Small intestine (tissue), 16 donors: ENCODE measurements at places on chromosomes 7 and 10. TPM values are rescaled to one million over a fixed set of nuclear protein-coding genes. Genes with fewer than 3 reads are reported as not detected.

- peak; percentile 7 for DNase-seq
- no peaks in the 10 kb centered on the region for H3K4me1 ChIP-seq
- H3K36me3 ChIP-seq, result no peaks in the 10 kb centered on the region
- no peak overlapping the region for H3K27ac ChIP-seq
Observed at GRCh38 chr10:58435297-58435985, 50.2 kb downstream of the TFAM start.

- no peaks in the 10 kb centered on the region for H3K27me3 ChIP-seq
- no peak overlapping the region for H3K4me3 ChIP-seq
- no peak for DNase-seq
Observed at GRCh38 chr7:131051304-131051703, 276.4 kb upstream of the MKLN1 start.

AS3MT gene
- polyA plus RNA-seq, result 1.6 TPM

DNA sequence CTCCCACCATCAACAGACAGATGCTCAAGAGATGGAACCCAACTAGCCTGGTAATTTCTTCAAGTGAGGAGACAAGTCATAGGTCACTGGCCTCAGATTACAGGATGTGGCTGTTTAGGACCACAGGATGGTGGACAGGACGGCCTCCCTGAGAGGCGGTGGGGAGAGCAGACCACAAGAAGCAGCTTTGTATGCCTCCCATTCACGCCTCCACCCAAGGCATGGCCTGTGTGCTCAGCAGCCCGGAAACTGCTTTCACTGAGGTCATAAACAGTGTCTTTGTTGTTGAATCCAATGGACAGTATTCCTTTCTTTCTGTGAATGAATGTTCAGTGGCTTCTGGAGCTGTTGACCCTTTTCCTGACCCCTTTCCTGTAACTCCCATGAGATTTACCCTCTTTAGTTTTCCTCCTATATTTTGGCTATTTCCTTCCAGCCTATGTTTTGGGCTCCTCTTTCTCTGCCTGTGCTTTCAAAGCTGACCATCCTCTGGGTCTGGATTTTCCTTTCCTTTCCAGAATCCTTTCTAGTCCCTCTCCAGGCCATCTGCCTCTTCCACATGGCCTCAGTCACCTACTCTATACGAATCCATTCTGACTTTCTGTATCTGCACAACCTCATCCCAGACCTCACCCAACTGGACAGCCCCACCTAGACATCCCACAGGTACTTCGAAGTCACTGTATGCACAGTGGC lies 32.4 kb upstream of the INPP5F start:
- no peaks in the 10 kb centered on the region for H3K27me3 ChIP-seq
- H3K4me3 ChIP-seq, result no peak overlapping the region
- DNase-seq, result peak; percentile 11
- H3K4me1 ChIP-seq, result no peaks in the 10 kb centered on the region

DNA sequence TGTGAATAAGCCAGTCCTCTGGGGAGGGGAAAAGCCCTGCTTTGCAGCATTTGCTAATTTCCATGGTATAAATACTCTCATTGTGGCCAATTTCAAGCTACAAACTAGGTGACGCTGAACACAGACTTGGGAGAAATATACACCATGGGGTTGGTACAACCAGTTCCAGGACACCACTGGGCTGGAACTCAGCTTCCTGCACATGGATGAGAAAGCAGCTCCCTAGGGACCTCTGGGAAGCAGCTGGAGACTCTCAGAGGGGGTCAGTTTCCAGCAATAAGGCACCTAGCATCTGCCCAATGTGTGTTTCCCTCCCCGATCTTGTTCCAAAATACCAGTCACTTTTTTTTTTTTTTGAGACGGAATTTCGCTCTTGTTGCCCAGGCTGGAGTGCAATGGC lies 56.8 kb upstream of the WDR11 start:
- H3K4me3 ChIP-seq, result no peak overlapping the region
- H3K36me3 ChIP-seq, result no peaks in the 10 kb centered on the region
- H3K27ac ChIP-seq, result no peak overlapping the region
- no peaks in the 10 kb centered on the region for H3K4me1 ChIP-seq
- DNase-seq, result no peak

DNA sequence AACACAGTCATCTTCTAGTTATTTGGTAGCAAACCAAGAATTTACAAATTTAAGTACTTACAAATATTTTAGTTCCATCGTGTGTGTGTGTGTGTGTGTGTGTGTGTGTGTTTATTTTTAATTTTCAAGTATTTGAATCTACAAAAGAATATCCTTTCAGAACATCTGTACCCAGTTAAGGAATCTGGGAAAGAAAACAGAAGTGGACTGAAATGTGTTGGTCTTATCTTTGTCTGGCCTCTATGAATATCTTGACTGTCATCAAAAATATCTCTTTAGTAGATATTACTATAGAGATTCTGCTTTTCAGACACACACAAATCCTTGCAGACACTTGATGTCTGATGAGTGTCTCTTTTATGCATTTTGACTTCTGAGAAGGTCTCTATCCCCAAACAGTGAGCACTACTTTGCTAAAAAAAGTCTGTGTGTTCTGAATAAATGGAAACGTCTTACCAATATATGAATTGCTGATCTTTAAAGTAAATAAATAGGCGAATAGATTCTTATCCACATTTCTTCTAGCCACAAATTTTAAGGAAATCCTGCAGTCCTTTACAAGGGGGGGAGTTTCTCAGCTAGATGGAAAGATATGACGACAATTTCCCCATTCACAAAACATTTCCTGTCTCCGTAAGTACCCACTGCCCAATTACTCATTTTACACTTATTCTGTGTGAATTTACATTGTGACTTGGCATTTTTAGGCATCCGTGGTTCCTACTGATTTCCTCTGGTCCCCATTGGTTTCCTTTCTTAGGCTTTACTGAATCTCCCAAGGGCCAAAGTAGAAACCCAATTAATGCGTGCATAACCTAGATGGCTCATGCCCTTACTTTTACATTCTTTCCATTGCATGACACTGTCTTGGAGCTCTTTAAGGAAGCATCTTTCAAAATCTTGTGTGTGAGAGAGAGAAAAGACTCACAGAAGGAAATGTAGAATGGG lies 36.0 kb downstream of the NRCAM start:
- DNase-seq, result no peak
- no peak overlapping the region for H3K27ac ChIP-seq
- H3K36me3 ChIP-seq, result no peaks in the 10 kb centered on the region
- H3K27me3 ChIP-seq, result no peaks in the 10 kb centered on the region
- no peaks in the 10 kb centered on the region for H3K4me1 ChIP-seq
- H3K4me3 ChIP-seq, result no peak overlapping the region

- no peak overlapping the region for H3K27ac ChIP-seq
- DNase-seq, result no peak
- no peaks in the 10 kb centered on the region for H3K4me1 ChIP-seq
- H3K4me3 ChIP-seq, result no peak overlapping the region
- no peaks in the 10 kb centered on the region for H3K27me3 ChIP-seq
- H3K36me3 ChIP-seq, result no peaks in the 10 kb centered on the region
Observed at GRCh38 chr7:90337106-90337505, 9.4 kb upstream of the GTPBP10 start.

DNA sequence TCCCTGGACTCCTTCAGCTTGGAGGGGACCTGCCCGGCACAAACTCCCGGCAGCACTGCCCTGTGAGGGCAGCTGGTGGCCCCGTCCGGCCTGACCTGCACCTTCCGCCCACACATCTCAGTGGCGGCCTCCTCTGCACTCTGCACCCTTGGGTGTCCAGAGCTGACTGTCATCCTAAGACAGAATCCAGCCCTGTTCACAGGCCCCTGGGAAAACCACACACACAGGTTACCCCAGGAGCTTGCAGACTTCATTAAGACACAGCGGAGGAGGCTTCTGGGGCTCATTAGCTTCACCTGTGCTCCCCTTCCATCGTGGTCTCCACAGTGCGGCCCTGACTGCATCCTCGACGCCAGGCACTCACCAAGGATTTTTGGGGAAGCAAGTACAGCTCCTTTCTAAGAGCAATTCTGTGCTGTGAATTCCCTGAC lies 51.5 kb upstream of the SHH start:
- no peaks in the 10 kb centered on the region for H3K36me3 ChIP-seq
- DNase-seq, result no peak
- H3K27me3 ChIP-seq, result no peaks in the 10 kb centered on the region
- no peak overlapping the region for H3K27ac ChIP-seq
- no peaks in the 10 kb centered on the region for H3K4me1 ChIP-seq

PDE6C gene
- polyA plus RNA-seq, result not detected

GRCh38 chr10:119502209-119502608 lies 40.3 kb downstream of the RGS10 start:
- H3K36me3 ChIP-seq, result no peaks in the 10 kb centered on the region
- H3K4me3 ChIP-seq, result no peak overlapping the region
- peaks cover 4% of the 10 kb centered on the region for H3K4me1 ChIP-seq
- H3K27me3 ChIP-seq, result no peaks in the 10 kb centered on the region
- H3K27ac ChIP-seq, result peak overlapping the region; percentile 82
- peak; percentile 65 for DNase-seq

DNA sequence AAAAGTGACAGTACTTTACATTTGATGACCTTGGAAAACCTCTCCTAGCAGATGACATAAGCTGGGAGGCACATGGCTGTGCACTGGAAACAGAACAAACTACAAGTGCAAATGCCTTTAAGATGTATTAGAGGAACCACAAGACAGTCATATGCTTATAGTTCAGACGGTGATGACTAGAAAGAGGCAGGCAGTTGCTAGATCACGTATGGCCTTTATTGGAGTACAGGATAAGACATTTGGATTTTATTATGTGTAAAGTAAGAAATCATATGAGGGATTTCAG lies 290.0 kb downstream of the SORCS1 start:
- DNase-seq, result no peak
- no peaks in the 10 kb centered on the region for H3K4me1 ChIP-seq
- no peaks in the 10 kb centered on the region for H3K27me3 ChIP-seq
- H3K27ac ChIP-seq, result no peak overlapping the region
- H3K4me3 ChIP-seq, result no peak overlapping the region
- H3K36me3 ChIP-seq, result no peaks in the 10 kb centered on the region

GRCh38 chr10:29857843-29858701 lies 201.3 kb downstream of the JCAD start:
- H3K27ac ChIP-seq, result no peak overlapping the region
- H3K4me1 ChIP-seq, result peaks cover 5% of the 10 kb centered on the region
- H3K27me3 ChIP-seq, result no peaks in the 10 kb centered on the region
- no peak overlapping the region for H3K4me3 ChIP-seq

MLXIPL gene
- polyA plus RNA-seq, result 95.8 TPM

GRCh38 chr7:24038993-24039392 lies 245.0 kb upstream of the NPY start:
- no peak overlapping the region for H3K27ac ChIP-seq
- DNase-seq, result no peak
- no peaks in the 10 kb centered on the region for H3K27me3 ChIP-seq
- no peaks in the 10 kb centered on the region for H3K4me1 ChIP-seq
- no peaks in the 10 kb centered on the region for H3K36me3 ChIP-seq
- no peak overlapping the region for H3K4me3 ChIP-seq

DNA sequence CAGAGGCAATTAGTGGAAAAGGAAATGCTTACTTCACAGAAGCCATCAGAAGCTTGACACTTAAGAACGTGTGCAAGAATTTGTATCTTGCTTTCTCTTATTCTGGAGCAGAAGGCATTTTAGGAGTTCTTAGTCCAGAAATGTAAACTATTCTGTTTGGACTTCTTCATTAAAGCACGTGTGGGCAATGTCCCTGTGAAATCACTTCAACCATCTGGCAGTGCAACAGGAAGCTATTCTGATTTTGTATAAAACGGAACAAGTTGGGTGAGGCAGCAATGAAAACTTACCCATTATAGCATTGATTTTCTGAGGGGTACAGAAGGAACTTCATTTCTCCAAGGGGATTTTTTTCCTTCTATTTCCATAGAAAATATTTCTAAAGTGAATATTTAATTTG lies 21.3 kb upstream of the ARHGAP21 start:
- H3K27me3 ChIP-seq, result no peaks in the 10 kb centered on the region
- H3K4me1 ChIP-seq, result no peaks in the 10 kb centered on the region
- no peaks in the 10 kb centered on the region for H3K36me3 ChIP-seq
- H3K4me3 ChIP-seq, result no peak overlapping the region
- no peak for DNase-seq

DNA sequence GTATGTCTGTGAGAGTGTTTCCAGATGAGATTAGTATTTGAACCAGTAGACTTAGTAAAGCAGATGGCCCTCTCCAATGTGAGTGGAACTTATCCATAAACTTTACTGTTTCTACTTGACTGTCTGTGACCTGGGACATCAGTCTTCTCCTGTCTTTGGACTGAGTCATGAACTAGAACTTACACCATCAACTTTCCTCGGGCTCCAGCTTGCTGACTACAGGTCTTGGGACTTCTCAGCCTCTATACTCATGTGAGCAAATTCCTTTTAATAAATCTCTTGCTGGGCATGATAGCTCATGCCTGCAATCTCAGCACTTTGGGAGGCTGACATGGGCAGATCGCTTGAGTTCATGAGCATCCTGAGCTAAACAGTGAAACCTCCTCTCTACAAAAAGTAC lies 25.7 kb upstream of the WAPL start:
- H3K36me3 ChIP-seq, result no peaks in the 10 kb centered on the region
- no peak overlapping the region for H3K27ac ChIP-seq
- no peak overlapping the region for H3K4me3 ChIP-seq

DNA sequence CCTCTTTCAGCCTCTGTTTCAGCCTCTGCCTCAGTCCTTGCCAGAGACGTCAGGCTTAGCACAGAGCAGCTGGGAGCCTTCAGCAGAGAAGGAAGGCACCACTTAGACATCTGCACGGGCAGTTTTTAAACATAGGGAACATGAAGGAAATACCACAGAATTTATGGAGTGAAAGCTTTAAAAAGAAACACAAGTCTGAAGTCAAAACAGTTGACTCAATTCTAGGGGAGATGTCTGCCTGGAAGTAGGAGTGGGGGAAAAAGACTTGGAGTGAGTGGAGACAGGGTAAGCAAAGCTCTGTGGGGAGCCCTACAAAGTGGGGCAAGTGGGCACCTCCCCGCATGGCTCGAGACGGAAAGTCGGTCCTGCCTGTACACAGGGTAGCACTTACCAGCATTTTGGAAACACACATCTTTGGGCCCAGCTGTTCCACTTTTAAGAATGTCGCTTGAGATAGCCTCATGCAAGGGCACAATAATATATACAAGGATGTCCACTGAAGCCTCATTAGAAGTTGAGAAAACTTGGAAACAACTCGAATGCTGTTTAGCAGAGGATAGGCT lies 5.0 kb upstream of the TBXAS1 start:
- no peak for DNase-seq
- H3K36me3 ChIP-seq, result no peaks in the 10 kb centered on the region
- no peaks in the 10 kb centered on the region for H3K27me3 ChIP-seq
- H3K27ac ChIP-seq, result no peak overlapping the region
- H3K4me1 ChIP-seq, result peaks cover under 1% of the 10 kb centered on the region
- no peak overlapping the region for H3K4me3 ChIP-seq

- no peak overlapping the region for H3K4me3 ChIP-seq
- no peak for DNase-seq
- no peaks in the 10 kb centered on the region for H3K36me3 ChIP-seq
- H3K27me3 ChIP-seq, result no peaks in the 10 kb centered on the region
Observed at GRCh38 chr7:147048864-147049263, 932.3 kb downstream of the CNTNAP2 start.

NOC3L gene
- 2.7 TPM for polyA plus RNA-seq

CCL26 gene
- polyA plus RNA-seq, result not detected

- H3K27ac ChIP-seq, result no peak overlapping the region
- DNase-seq, result no peak
- H3K4me1 ChIP-seq, result no peaks in the 10 kb centered on the region
- no peaks in the 10 kb centered on the region for H3K27me3 ChIP-seq
Observed at GRCh38 chr7:100372256-100372655, 1.0 kb upstream of the PILRA start.

SPDYE2B gene
- not detected for polyA plus RNA-seq
